Epithelial cell of esophagus (primary cell): ENCODE measurements at places on chromosomes 7 and 10.

DNA sequence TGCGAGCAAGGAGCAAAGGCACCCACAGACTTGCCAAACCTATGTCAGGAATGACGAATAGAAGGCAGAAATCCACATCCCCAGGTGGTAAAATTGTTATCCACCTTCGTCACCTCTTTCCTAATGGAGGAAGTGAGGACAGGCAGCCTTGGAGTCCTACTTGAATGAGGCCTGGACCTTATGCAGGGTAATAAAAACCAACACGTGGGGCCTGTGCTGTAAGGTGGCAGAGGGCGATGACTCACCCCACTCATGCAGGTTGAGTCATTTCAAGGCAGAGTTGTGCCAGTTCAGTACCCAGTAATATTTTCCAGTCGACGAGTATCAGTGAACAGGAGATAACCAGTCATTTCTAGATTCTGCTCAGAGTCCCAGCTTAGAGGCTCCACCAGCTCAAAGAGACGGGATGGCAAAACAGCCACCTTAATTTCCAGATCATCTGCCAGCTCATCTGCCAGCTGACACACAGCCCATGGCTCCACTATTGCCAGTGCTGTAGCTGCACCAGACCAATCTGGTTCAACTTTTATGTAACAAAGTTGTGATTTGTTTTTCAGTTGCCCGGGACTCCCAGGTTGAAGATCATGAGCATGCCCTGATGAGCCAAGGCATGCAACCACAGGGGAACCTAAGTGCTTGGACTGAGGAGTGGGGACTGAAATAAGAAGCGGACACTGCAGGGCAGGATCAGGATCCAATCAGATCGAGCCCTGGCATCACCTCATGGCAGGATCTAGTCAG is 176.2 kb upstream of the ITGB1 start:
- DNase-seq, result peak; percentile 100

- DNase-seq, result no peak
Measured at GRCh38 chr7:157909370-157909769, 572.6 kb downstream of the DNAJB6 start.

GRCh38 chr7:75888464-75889222 is 9.8 kb downstream of the RHBDD2 start:
- DNase-seq, result no peak

GRCh38 chr7:80197627-80198026 is 63.0 kb downstream of the GNAI1 start:
- no peak for DNase-seq

DNA sequence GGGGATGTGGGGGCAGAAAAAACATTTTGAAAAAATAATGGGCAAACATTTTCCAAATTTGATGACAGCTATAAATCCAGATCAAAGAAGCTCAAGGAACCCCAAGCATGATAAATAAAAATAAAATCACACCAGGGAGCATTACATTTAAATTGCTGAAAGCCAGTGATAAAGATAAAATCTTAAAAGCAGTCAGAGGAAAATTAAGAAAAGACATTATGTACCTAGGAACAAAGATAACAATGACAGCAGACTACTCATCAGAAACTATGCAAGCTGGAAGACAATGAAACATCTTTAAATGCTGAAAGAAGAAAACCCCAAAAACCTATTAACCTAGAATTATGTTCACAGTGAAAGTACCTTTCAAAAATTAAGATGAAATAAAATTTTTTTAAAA is 23.3 kb downstream of the NEUROG3 start:
- DNase-seq, result no peak

DNA sequence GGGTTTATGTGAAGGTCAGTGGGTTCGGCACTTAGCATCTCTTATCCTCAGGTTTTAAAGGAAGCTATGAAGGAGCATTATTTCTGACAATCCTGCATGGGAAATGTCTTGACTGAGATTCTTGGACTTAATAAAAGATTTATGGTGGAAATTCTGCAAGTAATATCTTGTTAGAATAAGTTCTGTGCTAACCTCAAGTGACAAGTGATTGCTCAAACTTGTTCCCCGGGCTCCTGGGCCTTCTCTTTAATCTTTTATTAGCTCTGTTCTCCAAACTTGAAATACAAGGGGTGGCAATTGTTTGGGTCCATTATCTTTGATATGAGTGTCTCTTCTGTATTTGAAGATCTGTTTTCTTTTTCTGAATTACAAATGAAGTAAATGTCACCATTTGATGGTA is 140.6 kb upstream of the CTBP2 start:
- DNase-seq, result no peak

- DNase-seq, result peak; percentile 32
Measured at GRCh38 chr7:16644636-16645592, 640 bp downstream of the ANKMY2 start.

DNA sequence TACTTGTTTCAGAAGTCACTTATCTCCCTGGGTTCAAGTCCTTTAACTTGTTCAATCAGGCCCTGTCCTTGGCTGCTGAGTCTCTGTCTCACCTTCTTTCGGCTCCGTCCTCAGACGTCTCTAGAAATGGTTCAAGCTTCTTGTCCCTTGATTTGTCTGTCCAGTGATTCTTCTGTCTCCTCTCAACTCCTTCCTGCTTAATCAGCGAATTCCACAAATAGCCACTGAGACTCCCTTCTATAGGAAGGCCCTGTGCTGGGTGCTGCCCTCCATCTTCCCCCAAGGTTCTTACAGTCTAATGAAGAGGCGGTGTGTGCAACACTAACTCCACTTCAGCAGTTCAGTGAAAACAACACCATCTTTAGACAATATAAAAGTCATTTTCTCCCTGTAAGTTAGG is 12.7 kb downstream of the FAM241B start:
- DNase-seq, result no peak
